ENCODE measurements at places on chromosomes 5 and 9.

DNA sequence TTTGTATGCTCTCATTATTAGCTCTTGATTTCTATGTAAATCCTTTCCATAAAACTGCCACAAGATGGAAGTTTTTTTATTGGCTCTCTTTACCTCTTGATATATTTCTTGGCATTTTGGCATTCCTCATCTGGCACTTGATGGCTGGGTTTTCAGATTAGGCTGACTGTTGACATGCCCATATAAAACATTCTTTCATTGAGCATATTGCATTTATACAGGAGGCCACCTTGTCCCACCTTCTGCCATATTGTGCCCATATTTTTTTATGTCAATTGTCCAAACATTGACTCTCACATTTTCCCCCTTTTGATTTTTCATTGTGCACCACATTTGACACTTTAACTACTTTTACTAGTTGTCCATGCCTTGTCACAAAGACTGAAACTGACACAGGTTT is 182.9 kb downstream of the MEF2C start:
- DNase-seq = no peak

- no peak for DNase-seq
These were observed 38.3 kb downstream of the SLC6A3 start for GRCh38 chr5:1406681-1407640.

- no peak for DNase-seq
These were observed 185.7 kb upstream of the VCAN start for GRCh38 chr5:83285661-83286398.

DNA sequence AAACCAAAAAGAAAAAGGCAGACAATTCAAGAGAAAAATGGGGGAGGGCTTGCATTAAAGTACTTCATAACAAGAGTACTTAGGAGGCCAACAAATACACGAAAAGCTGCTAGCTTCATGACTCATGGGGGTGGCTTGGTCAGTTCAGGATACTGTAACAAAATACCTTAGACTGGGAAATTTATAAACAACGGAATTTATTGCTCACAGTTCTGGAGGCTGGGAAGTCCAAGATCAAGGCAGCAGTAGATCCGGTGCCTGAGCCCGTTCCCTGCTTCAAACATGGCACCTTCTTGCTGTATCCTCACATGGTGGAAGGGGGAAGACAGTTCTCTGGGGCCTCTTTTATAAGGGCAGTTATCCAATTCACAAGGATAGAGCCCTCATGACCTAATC is 111.4 kb downstream of the C9orf50 start:
- no peak for DNase-seq

Measured in thoracic aorta (tissue), 2 donors.